ENCODE measurements at places on chromosomes 5 and 9.

- peak; percentile 23 for DNase-seq
These were observed 1378.1 kb downstream of the EFNA5 start for GRCh38 chr5:106292654-106293053.

- no peak for DNase-seq
These were observed 16.7 kb upstream of the SLC25A51 start for GRCh38 chr9:37920471-37921167.

GRCh38 chr5:151868451-151868850 is 56.2 kb downstream of the GLRA1 start:
- no peak for DNase-seq

DNA sequence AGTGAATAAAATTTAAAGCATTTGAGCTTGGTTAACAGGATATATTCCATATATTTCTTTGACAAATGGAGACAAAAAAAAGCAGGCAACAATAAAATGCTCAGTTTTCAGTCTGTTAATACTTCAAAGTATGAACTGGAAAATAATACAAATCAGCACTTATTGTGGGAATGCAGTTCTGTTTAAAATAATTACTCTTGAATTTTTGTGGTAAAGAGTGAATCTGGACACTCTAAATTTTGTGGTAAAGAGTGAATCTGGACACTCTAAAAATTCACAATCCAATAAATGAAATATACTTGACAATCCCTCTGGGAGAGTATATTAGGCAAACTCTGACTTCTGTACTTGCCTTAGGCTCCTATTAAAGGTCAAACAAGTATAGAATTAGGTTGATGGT is 141.9 kb upstream of the RASA1 start:
- DNase-seq: no peak

- peak; percentile 95 for DNase-seq
These were observed 88.1 kb downstream of the FGF1 start for GRCh38 chr5:142597546-142598337.

DNA sequence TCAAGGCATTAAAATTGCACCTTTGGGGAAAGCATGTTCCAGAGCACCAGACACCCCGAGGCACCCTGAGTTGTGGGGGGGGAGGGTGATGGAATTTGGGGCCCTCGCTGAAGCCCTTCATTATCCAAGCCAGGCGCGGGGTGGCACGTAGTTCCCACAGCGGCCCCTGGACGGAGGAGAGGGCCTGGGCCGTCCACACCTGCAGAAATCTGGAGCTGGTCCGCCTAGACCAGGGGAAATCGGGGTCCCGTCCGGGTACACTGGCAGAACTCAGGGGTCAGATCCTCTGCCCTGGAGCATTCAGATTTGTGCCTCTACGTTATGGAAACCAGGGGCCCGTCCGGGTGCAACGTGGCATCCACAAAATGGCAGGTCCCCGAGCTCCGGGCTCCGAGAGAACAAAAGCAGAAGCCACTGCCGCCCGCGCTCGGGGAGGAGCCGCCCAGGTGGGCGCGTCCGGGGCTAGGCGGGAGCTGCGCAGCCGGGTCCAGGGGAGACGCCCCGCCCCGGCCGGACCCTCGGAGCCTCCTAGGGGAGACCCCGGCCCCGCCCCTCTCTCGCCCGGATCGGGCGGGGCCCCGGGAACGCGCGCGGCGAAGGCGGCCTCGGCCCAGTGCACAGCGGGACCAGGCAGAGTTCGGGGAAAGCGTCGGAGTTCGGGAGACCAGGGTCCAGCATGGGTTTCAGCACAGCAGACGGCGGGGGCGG is at the start of gene PLEKHG4B:
TSS of gene PLEKHG4B (plus strand) at position 613 of the 708 bp plus-strand sequence. CDS start at position 677, 64 bp downstream.
- DNase-seq: peak; percentile 26

DNA sequence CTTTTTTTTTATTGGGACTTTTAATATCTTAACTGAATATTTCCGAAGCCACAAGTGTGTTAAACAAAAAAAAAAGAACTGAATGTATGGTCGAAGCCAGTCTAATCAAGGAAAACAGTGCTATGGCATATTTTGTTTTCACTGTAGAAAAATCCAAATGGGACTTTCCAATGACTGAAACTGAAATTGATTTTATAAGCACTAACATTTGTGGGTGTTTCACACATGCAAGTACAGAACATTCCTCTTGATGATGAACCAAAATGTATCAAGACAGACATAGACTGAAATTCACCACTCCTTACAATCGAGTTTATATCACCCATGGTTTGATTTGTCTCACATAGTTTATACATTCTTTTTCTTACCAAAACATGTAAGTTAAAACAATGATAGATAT is 1026.8 kb downstream of the CDH18 start:
- no peak for DNase-seq

GRCh38 chr5:34533582-34534522 is 122.3 kb upstream of the RAI14 start:
- DNase-seq: peak; percentile 92

DNA sequence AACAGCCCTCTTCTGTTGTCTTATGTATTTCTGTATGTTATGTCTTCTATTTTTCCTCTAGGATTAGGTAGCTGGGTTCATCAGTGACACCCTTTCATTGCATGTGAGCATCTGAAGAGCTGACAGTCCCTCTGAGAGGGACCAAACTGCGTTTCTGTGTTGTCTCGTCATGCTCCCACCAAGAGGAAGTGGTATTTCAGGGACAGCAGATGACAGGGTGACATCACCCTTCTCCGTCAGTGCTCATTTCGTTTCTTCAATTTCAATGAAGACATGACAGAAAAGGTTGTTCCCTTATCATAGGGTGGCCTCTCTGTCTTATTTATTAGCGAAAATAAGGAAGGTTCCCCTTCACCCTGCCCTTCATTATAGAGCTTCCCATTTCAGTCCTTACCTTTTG is 225.9 kb upstream of the NR4A3 start:
- no peak for DNase-seq

GRCh38 chr9:127903557-127904475 is 4.4 kb upstream of the ST6GALNAC6 start:
- peak; percentile 36 for DNase-seq

GRCh38 chr9:134438195-134438788 is 112.0 kb downstream of the RXRA start:
- DNase-seq: no peak

- no peak for DNase-seq
These were observed 228.9 kb downstream of the SH3GL2 start for GRCh38 chr9:17807613-17808282.

DNA sequence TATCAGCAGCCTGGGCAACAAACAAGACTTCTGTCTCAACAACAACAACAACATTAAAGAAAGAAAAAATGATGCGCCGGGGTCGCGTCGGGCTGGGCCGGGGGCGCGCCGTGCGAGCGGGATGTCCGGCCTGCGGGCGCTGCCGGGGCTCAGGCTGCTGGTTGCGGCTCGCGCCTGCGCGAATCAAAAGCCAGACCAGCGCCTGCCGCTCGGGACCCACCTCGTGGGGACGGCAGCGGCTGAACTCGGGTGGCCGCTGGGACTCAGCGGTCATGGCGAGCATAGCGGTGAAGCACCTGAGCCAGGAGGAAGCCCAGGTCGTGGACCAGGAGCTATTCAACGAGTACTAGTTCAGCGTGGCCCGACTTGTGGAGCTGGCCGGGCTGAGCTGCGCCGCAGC is 11.9 kb upstream of the NHP2 start:
- DNase-seq: no peak

DNA sequence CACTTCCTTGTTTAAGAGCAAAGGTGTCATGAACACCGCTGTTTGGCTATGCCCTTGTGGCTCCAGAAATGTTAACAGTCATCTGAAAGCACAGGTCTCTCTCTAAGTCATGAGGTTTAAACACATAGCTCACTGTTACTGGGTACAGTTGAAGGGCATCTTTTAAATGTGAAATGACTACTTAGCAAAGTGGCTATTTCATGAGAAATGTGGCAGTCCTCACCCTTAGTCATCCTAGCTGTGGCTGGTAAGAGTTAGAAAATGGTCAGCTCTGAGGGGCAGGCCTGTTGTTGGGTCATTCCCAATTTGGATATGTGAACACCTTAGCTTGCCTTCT is 24.2 kb upstream of the TMEM171 start:
- peak; percentile 23 for DNase-seq

DNA sequence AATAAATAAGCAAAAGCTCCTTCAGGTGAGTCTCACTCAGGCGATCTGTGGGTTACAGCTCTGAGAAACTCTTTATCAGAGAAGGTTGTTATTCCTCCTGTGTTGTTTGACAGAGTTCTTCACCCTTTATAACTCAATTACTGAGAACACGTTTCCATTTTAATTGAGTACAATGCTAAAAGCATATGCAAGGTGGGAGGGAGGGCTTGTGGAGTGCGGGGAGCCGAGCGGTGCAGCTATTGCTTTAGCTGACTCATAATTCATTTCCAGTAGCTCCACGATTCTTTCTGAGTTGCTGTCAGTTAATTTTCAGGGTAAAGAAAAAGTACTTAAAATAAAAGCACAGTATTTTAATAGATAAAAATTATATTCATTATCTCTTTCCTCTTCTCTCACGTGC is 104.7 kb upstream of the CKMT2 start:
- DNase-seq: no peak

GRCh38 chr5:159657771-159658170 is 258.5 kb upstream of the ADRA1B start:
- DNase-seq: no peak

DNA sequence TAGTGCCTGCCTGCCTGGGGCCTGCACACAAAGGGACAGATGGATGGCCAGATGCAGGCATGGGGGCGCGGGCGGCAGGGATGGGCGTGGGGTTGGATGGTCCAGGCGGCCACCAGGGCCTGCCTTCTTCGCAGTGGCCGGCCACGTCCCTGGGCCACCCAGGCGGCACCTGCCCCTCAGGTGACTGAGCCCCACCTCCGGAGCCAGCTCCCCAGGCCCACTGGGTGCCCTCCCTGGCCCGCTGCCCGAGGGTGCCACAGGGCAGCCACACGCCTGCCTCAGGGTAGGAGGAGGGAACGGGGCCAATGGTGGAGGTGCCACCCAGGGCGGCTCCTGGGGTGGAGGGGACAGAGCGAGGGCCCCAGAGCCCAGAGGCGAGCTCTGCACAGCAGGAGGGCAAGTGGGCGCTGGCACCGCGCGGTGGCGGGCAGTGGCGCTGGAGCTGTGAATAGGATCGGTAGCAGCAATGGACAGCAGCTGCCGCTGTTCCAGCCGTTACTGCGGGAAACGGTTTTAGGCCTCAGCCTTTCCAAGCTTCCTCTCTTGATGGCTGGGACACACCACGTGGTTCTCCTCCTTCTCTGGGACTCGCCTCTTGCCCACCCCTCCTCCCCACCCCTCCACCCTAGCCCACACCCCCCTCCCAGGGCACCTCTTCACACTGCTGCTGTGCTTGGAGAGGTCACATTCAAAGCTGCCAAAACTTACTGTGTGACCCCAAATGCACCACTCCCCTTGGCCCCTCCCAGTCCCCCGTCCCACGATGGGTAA is 19.1 kb downstream of the LHX3 start:
- no peak for DNase-seq

DNA sequence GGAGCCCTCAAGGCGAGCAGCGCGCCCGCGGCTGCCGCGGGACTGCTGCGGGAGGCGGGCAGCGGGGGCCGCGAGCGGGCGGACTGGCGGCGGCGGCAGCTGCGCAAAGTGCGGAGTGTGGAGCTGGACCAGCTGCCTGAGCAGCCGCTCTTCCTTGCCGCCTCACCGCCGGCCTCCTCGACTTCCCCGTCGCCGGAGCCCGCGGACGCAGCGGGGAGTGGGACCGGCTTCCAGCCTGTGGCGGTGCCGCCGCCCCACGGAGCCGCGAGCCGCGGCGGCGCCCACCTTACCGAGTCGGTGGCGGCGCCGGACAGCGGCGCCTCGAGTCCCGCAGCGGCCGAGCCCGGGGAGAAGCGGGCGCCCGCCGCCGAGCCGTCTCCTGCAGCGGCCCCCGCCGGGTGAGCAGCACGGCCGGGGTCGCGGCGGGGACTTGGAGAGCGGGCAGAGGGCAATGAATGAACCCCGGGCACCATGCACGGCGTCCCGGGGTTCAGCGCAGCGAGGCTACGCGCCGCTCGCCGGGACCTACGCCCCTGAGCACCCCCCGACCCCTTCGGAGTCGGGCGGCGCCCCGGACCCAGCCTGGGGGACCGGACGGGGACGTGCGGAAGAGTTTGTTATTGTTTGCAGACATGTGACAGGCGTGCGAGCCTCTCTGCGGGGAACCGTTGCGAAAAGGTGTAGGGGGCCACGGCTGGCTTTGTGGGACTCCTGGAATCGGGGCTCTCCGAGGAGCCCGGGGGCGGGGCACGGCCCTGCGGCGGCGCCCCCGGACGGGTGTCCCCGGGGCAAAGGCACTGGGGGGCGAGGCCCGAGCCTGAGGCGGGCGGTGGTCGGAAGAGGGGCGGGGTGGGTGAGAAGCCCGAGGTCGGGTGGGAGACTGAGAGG is 553 bp downstream of the MAP3K1 start:
- DNase-seq: peak; percentile 79

- DNase-seq: no peak
These were observed 98.1 kb downstream of the PAX5 start for GRCh38 chr9:36935768-36936497.

- no peak for DNase-seq
These were observed 15.0 kb downstream of the ICE1 start for GRCh38 chr5:5437227-5438172.

- no peak for DNase-seq
These were observed 248.7 kb upstream of the MAP3K1 start for GRCh38 chr5:56566374-56567249.

GRCh38 chr9:36945999-36946398 is 88.1 kb downstream of the PAX5 start:
- no peak for DNase-seq

GRCh38 chr5:133199417-133200178 is 147.8 kb downstream of the HSPA4 start:
- DNase-seq: no peak

- no peak for DNase-seq
These were observed 15.1 kb downstream of the SHB start for GRCh38 chr9:38053697-38054461.

- DNase-seq: peak; percentile 89
These were observed 1.2 kb upstream of the MEGF9 start for GRCh38 chr9:120715389-120715924.
